Colonic mucosa (tissue), 4 donors: ENCODE measurements at places on chromosomes 6 and 20. TPM values are rescaled to one million over a fixed set of nuclear protein-coding genes. Genes with fewer than 3 reads are reported as not detected.

DNA sequence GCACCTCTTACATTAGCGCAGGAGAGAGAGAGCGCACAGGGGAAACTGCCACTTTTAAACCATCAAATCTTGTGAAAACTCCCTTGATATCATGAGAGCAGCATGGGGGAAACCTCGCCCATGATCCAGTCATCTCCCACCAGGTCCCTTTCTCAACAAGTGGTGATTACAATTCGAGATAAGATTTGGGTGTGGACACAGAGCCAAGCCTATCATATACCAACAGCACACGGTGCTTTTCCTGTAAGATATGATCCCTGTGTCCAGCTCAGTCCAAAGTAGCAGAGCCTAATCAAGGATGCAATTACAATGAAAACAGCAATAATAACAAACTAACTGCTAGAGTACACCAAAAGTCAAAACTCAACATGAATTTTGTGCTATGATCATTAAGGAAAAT, 148.7 kb upstream of the TCF21 start:
- no peak for DNase-seq

- no peak for DNase-seq
Measured at GRCh38 chr6:144696610-144697368, 411.7 kb downstream of the UTRN start.

- no peak for DNase-seq
Measured at GRCh38 chr6:49548613-49549304, 1.7 kb upstream of the C6orf141 start.

DNA sequence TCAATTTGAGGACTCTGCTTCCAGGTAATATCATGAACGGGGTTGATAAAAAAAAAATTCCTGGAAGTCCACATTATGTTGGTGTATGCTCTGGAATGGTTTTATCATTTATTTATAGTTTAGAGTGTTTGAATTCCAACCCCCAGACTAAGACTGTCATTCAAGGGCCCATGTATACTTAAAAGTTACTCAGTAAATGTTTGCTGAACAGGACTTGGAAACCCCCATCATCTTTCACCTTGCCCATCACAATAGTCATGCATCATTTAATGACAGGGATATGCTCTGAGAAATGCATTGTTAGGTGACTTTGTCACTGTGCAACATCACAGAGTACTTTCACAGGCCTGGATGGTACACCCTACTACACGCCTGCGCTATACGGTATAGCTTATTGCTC, 104.8 kb downstream of the ATXN1 start:
- no peak for DNase-seq

GRCh38 chr6:129844118-129844891, 16.8 kb downstream of the TMEM244 start:
- DNase-seq, result no peak

DNA sequence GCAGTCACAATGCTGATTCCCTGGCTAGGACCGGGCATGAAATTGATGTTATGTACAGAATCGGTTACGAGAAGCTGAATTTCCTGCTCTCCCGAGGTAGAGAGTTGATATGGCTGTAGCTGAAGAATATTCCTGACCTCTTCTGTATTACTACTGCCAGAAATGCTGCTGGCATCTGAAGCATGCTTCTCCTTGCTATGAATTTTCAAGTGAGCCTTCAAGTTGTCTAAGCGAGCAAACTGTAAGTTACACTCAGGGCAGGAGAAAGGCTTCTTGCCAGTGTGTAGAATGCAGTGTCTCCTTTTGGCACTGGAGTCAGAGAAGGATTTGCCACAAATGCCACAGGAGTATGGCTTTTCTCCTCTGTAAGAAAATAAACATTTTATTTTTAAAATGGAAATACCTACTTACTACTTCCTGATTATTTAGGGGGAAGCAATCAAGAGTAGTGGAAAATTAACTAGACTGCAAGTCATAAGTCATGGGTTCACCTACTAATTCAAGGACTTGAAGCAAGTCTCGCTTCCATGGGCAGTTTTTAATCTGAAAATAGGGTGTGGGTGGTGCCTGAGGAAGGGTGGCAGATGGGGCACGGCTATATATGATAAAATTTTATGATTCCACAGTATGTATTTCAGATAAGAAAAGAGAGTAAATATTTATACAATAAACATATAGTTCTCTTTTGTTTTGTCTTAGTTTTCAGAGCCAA, 10.8 kb upstream of the MICAL1 start:
- no peak for DNase-seq

GRCh38 chr20:19609642-19610223, 148.3 kb upstream of the RIN2 start:
- DNase-seq, result no peak

The TFEB gene
- 21.7 TPM for total RNA-seq
